Germinal center (tissue), 1 donor: ENCODE measurements at places on chromosomes 3 and 15.

GRCh38 chr15:46676233-46677206 lies 1040.8 kb upstream of the SEMA6D start:
- DNase-seq: no peak

DNA sequence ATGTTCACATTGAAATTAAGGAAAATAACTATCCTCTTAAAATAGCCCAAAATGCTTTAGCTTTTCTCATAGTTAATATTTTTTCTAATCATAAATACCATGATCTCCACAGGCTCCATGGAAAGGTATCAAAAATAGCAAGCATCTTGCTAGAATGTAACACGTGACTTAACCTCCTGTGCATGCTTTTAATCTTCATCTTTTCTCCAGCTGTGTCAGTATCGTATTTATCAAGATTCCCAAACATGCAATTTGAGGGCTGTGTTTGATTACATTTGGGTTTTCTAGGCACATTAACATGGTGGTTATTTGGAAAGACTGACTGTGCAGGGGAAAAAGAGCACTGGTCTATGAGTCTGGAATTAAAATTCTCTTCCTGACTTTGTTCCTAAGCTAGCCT lies 472.5 kb upstream of the MCTP2 start:
- DNase-seq: no peak

DNA sequence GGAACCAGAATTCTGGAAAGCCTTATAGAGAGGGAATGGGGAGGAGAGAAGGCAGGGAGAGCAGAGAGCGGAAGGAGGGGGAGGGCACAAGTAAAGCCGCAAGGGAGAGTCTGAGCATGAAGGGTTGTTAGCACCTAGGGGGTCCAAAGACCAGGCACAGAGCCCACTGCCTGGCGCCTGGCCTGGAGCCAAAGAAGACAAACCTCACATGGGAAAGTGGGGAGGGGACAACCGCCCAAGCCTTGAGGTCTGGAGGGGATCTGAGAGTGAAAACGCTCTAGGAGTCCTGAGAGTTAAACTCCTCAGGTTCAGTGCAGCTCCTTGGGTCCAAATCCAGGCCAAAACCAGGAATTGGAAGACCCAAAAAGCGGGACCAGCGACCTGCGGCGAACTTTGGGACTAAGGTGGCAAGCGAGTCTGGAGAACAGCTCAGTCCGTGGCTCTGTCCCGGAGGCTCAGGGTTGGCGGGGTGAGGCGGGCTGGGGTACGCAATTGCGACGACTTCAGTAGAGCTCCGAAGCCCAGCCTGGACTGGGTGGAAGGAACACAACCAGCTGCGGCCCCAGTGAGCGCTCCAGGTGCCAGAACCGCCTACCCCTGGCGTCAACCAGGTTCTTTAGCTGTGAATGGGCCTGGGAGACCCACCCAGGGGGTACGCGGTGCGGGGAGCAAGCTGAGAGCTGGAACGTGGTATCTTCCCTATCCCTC lies 807 bp upstream of the INAFM2 start:
- no peak for DNase-seq

- no peak for DNase-seq
Observed at GRCh38 chr3:100048248-100048647, 66.1 kb downstream of the FILIP1L start.

GRCh38 chr3:115423170-115423569 lies 200.1 kb upstream of the GAP43 start:
- DNase-seq: no peak

- no peak for DNase-seq
Observed at GRCh38 chr3:52404391-52404790, 40.5 kb downstream of the SEMA3G start.

DNA sequence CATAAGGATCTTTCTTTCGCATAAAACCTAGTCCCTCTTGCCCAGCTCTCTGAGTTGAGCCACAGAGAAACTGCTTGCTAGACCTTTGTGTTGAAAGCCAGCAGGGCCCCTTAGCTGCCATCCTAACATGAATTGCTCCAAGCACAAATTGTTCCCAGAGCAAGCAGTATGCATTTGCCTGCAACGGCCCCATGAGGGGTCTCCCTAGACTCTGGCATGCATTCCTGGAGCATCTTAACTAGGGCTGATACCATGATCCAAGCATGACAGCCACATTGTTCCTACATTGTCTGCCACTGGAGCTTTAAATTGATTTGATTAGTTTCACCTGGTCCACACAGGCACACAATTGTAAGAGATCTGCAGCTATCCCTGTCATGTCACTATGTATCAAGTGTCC lies 428.1 kb downstream of the TAFA4 start:
- DNase-seq: no peak

- no peak for DNase-seq
Observed at GRCh38 chr3:24640330-24640877, 145.8 kb upstream of the THRB start.

DNA sequence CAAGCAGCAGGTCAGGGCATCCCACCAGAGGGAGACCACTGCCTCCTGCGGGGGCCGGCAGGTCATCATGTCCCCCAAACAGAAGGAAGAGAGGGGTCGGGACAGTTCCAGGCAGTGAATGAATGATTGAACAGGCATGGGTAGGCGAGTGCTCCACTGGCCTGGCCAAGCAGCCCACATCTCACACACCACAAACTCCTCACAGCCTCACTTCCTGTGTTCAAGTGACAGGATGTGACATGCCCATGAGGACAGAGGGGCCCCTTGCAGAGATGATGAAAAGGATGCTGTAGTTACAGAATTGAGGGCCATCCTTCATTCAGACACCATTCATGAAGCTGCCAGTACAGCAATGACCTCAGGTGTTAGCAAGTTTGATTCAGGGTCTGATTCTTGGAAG lies 3.7 kb downstream of the IQSEC1 start:
- DNase-seq: peak; percentile 46

- DNase-seq: no peak
Observed at GRCh38 chr15:93709708-93710107, 521.7 kb upstream of the MCTP2 start.

DNA sequence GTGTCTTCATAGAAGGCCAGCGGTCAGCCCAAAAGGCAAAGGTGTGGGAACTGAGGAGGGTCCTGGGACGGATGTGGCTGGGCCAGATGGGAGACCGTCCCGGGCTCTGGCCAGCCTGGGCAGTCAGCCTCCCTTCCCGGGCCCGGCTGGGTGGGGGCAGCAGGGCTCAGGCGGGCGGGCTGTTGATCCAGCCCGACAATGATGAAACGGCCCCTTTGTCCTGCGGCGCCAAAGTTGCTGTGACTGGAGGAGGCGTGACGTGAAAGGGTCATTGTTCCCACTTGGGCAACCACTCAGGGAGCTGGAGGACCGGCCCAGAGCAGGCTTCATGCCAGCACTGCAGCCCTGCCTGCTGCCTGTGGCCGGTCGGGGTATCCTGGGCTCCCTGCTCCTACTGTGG lies 16.5 kb downstream of the DUSP7 start:
- DNase-seq: no peak

DNA sequence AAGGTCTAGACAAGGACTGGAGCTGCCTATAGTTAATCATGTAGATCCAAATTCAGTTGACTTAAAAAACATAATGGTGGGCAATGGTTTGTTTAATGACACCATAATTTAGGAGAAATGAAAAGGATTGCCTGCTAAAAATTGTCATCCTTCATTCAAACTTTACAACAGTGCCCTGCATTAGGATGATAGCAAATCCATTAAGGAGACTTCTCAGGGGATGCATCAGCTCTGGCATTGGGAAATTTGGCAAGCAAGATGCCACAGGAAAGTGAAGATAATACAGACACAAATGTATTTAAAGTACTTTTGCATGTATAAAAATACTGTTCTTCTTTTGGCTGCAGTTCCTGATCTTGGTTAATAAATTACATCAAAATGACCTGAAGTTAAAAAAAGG lies 93.1 kb upstream of the SKOR1 start:
- no peak for DNase-seq

DNA sequence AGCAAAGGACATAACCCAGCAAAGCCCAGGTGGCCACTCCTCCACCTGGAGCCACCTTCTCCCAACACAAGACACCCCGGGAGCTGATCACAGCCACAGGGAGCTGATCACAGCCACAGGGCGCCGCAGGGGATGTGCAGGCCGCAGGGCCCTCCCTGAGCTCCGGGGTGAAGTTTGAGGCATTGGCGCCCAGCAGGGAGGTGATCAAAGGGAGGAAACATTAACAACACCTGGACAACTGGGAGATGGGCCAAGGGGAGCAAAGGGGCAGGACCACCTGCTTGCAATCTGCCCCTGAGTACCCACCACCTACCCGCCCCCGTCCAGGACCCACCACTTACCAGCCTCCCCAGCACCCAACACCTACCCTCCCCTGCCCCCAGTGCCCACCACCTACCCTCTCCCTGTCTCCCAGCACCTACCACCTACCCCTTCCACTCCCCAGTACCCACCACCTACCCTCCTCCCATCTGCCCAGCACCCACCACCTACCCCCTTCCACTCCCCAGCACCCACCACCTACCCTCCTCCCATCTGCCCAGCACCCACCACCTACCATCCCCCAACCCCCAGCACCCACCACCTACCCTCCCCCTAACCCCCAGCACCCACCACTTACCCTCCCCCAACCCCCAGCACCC lies 2.4 kb downstream of the UROC1 start:
- DNase-seq: no peak

GRCh38 chr3:41041899-41042298 lies 157.4 kb upstream of the CTNNB1 start:
- DNase-seq: no peak

DNA sequence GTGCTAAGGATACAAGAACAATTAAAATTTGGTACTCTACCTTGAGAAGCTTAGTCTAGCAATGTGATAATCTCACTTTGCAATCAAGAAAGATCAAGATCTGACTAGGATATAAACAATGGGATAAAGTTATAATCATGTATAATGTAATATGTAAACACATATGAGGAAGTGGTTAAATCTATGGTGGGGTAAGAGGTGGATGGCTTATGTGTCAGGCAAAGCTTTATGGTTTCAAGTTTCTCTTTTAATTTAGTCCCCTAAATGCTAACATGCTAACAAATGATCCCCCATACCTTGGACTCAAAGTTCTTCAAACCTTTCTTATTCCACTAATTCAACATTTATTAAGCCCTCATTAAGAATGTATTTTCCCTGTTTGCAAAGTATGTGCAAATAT lies 2.5 kb downstream of the RSL24D1 start:
- DNase-seq: no peak

DNA sequence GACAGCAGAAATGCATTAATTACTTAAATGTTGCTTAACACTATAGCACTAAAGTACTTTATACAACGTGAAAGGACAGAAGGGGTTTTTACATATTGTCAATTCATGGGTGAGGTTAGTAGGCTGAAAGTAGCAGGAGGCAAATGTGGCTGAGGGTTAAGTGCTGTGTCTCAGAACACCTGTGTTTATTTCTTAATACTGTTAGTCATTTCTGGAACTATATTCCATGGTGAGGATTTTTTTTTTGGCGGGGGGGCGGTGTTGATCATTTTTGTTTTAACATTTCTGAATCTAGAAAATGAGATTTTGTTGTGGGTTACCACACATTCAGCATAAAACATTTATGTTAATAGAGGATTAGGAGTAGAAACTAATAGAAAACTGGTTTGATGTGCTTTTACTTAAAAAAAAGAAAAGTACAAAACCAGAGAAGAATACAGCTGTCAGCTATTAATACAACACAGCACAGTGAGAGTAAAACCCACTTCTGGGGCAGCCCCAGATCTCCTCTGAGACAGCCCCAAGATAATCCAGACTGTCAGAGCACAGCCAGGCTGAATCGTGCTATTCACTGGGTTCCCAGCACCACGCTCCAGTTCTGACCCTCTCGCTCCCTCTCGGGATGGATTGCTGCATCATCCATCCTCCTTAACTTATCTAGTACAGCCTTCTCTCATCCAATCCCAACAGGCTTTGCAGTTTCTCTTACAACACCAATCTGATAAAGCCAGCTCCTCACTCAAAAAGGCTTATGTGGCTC lies 307.7 kb downstream of the TUSC7 start:
- no peak for DNase-seq

DNA sequence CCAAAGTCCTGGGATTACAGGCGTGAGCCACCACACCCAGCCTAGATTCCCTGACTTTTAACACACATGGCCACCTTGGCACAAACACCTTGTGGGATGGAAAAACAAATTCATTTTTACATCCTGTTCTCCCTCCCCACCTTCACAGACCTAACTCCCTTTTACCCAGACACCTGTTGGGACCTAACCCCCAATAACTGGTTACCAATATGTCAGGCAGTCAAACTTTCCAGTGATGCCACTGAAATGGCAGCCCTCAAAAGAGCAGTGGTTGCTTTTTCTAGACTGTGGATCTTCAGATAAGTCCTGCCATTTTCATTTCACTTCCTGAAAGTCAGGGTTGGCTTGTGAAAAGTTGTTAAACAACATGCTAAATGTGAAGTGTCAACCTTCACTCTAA lies 34.9 kb downstream of the SIN3A start:
- no peak for DNase-seq

- DNase-seq: no peak
Observed at GRCh38 chr15:99590913-99591646, 25.3 kb downstream of the MEF2A start.

DNA sequence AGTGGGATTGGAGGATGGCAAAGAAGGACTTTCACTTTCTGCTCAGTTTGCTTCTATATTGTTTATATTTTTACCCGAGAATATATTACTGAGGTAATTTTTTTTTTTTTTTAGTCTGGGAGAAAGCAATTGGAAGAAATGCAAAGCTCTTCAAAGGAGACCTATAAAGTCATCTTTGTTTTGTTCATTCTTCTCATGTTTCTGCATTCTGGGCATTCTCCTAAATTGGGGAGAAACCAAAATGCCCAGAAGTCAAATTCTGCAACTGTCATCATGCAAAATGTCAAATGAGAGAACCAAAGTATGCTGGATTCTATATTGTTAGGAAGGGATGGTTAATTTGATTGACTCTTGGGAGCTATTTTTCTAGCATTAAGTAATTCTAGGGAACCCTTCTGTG lies 168.3 kb upstream of the TSC22D2 start:
- DNase-seq: no peak

DNA sequence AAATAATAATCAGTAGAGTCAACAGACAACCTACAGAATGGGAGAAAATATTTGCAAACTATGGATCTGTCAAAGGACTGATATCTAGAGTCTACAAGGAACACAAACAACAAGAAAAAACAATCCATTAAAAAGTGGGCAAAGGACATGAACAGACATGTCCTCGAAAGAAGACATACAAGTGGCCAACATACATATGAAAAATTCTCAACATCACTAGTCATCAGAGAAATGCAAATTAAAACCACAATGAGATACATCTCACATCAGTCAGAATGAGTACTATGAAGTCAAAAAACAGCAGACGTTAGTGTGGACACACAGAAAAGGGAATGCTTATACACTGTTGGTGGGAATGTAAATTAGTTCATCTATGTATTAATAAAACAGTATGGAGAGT lies 33.7 kb downstream of the SLC2A2 start:
- DNase-seq: no peak

- no peak for DNase-seq
Observed at GRCh38 chr3:190697901-190698300, 164.6 kb downstream of the GMNC start.

GRCh38 chr3:71376503-71376902 lies 207.0 kb downstream of the FOXP1 start:
- no peak for DNase-seq
